ENCODE measurements at places on chromosomes 3 and 15.

DNA sequence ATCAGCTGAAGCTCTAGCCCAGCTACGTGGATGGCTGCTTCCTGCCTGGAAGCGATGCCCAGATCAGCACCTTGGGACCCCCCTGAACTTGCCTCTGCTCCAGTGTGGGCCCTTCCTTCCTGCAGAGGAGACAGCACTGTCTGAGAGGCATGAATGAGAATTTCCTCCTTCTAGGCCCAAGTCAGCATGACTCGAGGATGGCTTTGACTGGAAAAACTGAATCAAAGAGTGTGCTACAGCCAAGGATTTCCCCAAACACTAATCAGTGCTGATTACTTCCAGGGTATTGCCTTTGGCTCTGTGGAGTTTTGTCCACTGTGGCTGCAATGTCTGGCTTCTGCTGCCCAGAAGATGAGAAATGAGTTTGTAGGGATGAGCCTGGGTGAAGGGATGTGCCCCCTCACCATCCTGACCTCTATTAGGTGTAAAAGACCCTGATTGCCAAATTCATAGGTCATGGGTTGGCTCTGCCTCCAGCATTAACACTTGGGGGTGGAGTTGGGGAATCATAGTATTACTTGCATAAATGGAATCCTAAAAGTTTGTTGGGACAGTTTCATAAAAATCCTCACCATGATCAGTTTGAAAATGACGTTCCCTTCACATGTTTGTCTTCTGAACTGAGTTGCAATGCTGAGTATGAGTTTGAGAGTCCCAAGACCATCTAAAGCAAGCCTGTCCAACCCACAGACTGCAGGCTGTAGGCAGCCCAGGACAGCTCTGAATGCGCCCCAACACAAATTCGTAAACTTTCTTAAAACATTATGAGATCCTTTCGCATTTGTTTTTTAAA, 36.7 kb downstream of the FLNB start:
- no peak for DNase-seq

- no peak for DNase-seq
These were observed 56.1 kb upstream of the RAD18 start for GRCh38 chr3:9019259-9019961.

DNA sequence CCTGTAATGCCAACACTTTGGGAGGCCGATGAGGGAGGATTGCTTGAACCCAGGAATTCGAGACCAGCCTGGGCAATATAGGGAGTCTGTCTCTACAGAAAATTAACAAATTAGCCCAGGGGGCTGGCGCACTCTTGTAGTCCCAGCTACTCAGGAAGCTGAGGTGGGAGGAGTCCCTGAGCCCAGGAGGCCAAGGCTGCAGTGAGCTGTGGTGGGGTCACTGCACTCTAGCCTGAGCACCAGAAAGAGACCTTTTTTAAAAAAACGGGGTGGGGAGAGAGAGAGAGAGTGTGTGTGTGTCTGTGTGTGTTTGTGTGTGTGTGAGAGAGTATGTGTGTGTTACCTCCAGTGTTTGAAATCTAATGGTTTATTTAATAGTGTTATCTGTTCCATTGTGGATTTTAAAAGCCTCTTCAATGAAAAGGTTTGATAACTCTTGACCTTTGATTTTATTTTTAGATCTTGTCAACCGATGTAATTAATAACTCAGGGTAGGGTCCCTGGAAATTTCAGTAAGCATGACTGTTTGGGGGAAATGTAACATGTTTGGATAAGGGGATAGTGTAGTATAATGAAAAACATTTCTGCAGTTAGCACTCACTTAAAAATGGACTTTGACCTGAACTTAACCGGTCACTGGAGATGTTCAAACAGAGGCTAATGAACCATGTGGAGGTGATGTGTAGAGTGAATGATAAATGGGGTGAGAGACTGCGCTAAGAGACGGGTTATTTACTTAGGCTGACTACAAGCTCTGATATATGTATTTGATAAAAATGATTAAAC, 29.7 kb downstream of the LRCH3 start:
- DNase-seq, result no peak

DNA sequence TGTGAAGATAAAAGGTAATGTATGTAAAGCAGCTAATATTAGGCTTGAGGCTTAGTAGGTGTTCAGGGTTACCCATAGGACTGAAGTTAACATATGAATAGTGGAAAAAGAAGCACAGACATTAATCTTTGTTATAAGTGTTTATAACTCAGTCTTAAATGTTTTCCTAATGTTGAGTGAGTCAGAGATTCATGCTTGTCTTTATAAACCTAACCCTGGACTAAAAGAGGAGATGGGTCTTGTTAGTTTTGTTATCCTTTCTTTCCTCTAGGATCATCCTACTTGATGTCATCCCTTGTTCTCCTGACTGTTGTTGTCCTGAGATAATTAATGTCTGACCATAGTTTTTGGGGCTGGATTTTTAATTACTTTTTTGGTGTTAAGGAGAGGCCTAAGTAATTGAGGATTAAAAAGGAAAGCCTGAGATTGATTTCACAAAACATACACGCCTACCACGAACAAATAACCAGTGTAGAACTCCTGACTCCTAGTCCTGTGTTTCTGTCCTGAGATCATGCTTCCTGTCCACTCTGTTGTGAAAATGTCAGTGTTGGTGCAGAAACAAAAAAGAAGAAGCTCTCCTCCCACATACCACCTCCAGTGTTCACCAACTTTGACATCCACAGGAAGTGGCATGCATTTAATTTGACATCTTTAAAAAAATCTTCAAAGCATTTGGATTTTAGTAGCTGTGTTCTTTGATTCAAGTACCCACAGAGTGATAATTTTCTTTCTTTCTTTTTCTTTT, 8.4 kb downstream of the MITF start:
- DNase-seq, result no peak

GRCh38 chr3:56761887-56762651, 39.7 kb downstream of the ARHGEF3 start:
- DNase-seq, result no peak

- DNase-seq, result no peak
These were observed 307.2 kb upstream of the TRIM42 start for GRCh38 chr3:140370686-140371085.

DNA sequence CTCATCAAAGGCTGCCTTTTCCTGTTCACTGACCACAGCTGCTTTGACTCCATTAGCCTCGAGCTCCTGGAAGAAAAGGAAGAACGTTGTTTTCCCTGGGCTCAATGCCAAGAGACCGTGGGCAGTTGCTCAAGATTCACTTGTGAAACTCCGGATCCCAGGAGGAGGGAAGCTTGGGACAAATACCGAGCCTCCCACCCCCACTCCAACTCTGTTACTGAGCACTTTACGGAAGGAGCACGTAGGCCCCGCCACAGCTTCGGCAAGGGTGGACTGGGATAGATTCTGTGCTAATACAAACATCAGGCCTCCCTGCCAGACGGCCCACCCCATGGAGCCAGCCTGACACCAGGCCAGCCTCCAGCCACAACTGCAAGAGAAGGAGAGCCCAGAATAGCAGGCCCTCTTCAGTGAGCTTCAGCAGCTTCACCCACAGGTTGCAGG, 10.8 kb upstream of the FANCD2 start:
- no peak for DNase-seq

GRCh38 chr3:114363554-114364202, 69.8 kb downstream of the TIGIT start:
- no peak for DNase-seq

GRCh38 chr3:157098121-157098822, 61.7 kb downstream of the CCNL1 start:
- DNase-seq, result no peak

GRCh38 chr3:143155756-143156155, 36.2 kb downstream of the CHST2 start:
- DNase-seq, result no peak

- DNase-seq, result no peak
These were observed 112.0 kb upstream of the TJP1 start for GRCh38 chr15:29934251-29934650.

DNA sequence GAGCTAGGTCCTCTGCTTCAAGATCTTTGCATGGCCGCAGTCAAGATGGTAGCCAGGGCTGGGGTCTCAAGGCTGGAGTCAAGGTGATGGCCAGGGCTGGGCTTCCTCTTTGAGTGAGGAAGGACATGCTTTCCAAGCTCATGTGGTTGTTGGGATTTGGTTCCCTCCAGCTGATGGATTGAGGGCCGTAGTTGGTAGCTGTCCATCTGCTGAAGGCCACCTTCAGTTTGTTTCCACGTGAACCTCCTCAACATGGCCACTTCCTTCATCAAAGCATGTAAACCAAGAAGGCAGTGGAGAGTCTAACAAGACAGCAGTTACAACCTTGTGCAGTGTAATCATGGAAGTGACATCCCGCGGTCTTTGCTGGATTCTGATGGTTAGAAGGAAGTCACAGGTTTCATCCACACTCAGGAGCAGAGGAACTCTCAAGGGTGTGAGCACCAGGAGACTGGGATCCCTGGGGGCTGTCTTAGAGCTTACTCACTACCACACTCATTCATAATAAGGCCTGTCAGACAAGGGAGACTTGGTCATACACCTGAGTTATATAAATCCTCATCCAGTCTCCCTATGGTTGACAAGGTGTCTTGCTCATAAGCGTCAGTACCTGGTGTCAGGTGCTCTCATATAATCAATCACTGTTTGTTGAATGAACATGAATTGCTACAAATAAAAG, 42.1 kb downstream of the ABHD5 start:
- no peak for DNase-seq

- no peak for DNase-seq
These were observed 108.0 kb upstream of the TBC1D5 start for GRCh38 chr3:17850448-17850847.

DNA sequence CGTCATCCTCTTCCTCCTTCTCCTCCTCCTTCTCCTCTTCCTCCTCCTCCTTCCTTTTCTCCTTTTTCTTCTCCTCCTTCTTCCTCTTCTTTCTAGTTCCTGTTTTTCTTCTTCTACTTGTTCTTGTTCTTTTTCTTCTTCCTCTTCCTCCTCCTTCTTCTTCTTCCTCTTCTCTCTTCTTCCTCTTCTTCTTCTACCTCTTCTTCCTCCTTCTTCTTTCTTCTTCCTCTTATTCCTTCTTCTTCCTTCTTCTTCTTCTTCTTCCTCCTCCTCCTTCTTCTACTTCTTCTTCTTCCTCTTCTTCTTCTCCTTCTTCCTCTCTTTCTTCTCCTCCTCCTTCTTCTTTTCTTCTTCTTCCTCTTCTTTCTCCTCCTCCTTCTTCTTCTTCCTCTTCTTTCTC, 310.2 kb upstream of the LMCD1 start:
- no peak for DNase-seq

DNA sequence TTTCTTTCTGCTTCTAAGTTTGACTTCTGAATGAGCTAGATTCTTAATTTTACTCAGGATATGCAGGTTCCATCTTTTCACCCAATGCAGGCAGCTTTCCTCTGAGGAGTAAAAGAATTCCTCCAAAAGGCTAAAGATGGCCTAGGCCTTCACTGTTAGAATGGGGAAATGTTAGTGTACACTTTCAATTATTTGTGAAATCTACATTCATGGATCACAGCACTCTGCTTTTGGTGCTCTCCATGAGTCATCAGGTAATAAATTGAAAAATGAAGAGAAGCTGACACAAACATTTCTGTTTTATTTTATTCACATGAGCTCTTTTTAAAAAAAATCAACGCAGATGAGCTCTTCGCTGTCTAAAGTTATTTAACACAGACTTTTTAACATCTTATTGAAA, 502.5 kb upstream of the GOLIM4 start:
- no peak for DNase-seq

DNA sequence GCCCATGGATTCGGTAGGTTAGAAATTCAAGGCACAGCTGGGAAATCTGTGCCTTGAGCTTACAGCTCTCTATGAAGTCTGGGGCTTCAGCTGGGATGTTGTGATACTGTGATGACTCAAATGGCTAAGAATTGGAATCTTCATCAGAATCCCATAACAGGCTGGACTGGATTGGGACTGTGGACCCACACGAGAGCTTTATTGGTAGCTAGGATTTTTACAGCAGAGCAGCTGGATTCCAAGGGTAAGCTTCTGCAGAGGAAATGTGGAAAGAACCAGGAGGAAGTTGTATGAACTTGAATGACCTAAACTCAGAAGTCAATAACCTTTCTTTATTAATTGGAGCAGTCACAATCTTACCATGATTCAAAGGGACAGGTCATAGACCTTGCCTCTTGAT, 1187.1 kb downstream of the ROBO1 start:
- DNase-seq, result no peak

DNA sequence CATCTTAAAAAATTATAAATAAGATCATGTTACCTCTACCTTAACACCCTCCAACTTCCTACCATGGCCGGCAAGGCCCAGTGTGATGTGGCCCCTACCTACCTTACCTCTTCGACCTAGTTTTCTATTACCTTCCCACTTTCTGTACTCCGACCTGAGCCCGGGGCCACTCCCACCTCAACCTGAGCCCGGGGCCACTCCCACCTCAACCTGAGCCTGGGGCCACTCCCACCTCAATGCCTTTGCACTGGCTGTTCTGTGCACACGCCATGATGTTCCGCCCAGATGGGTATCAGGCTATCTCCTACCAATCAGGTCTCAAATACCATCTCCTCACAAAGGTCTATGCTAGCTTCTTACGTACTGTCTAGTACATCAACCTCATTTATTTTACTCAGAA, 66.8 kb upstream of the XXYLT1 start:
- no peak for DNase-seq

DNA sequence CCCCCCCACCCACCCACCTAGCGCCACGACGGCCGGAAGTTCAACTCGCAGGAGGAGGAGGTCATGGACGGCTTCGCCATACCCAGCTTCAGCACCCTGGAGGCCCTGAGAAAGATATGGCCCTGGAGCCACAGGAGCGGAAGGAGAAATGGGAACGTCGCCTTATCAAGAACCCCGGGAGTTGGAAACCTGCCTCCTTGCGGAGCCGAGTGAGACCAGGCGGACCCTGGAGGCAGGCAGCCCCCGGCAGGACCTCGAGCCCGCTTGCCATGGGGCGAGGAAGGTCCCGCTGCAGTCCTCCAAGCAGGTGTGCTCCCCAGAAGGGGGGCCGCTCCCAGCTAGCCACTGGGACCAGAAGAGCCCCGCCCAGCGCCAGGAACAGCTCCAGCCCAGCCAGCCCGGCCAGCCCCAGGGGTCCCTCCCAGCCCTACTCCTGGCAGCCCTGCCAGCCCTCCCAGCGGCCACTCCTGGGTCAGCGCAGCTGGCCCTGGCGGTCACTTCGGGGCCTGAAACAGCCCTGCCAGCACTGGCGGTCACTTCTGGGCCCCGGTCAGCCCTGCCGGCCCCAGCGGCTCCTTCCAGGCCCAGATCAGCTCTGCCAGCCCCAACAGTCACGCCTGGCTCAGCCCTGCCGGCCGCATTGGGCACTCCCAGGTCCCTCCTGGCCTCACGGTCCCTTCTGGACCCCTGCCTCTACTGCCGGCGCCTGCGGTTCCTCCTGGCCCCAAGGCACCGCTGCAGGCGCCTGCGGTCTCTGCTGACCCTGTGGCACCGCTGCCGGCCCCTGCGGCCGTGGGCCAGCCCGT, 10.3 kb upstream of the ROPN1B start:
- no peak for DNase-seq

DNA sequence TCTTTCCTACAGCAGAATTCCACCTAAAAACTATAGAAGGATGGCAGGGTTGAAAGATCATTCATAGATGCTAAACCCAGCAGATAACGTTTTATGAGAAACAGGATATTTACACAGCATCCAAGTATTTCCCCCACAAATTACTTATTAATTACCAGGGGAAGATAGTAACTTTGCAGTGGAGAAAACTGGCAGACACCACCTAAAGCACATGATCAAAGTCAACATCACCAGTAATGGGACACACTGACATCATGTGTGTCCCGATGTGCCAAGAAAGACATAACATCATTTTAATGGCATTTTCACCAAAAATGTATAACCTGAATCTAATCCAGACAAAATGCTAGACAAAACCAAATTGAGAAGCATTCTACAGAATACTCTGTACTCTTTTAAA, 220.4 kb upstream of the THBS1 start:
- DNase-seq, result no peak
